ENCODE measurements at places on chromosomes 4 and X. TPM values are rescaled to one million over a fixed set of nuclear protein-coding genes. Genes with fewer than 3 reads are reported as not detected.

COL25A1 gene
- total RNA-seq, result 0.56 TPM

ENPEP gene
- not detected for total RNA-seq

GPRASP3 gene
- 2.7 TPM for total RNA-seq

RHOXF2B gene
- not detected for total RNA-seq

NUDT6 gene
- 4.4 TPM for total RNA-seq

WDFY3 gene
- total RNA-seq, result 0.47 TPM

IKBKG gene
- total RNA-seq, result 32.4 TPM

CXorf66 gene
- not detected for total RNA-seq

EDA2R gene
- 0.99 TPM for total RNA-seq

CSAG2 gene
- not detected for total RNA-seq

SHROOM3 gene
- total RNA-seq, result not detected

PRDX4 gene
- 16.6 TPM for total RNA-seq

GPC4 gene
- 0.32 TPM for total RNA-seq

BEX3 gene
- total RNA-seq, result 33.0 TPM

H2BW2 gene
- not detected for total RNA-seq

IRS4 gene
- total RNA-seq, result not detected

GABRA4 gene
- total RNA-seq, result not detected

ARHGAP36 gene
- total RNA-seq, result not detected

SPARCL1 gene
- 0.70 TPM for total RNA-seq

SYP gene
- 0.66 TPM for total RNA-seq

C4orf36 gene
- not detected for total RNA-seq

UGT2B17 gene
- total RNA-seq, result not detected

ARHGEF6 gene
- 79.6 TPM for total RNA-seq

CXCR3 gene
- total RNA-seq, result 12.5 TPM

TRIM61 gene
- total RNA-seq, result 0.79 TPM

CENPVL3 gene
- not detected for total RNA-seq

IL2RG gene
- 306 TPM for total RNA-seq

ADH7 gene
- total RNA-seq, result not detected

CMC4 gene
- 3.3 TPM for total RNA-seq

NHS gene
- 0.20 TPM for total RNA-seq

MAGEC1 gene
- total RNA-seq, result 0.09 TPM

CPZ gene
- not detected for total RNA-seq

C1QTNF7 gene
- total RNA-seq, result not detected

PHKA1 gene
- 0.30 TPM for total RNA-seq

FHL1 gene
- total RNA-seq, result 26.0 TPM

VCX2 gene
- total RNA-seq, result not detected

MAGEA2 gene
- total RNA-seq, result not detected

PROM1 gene
- 1.4 TPM for total RNA-seq

P2RY4 gene
- total RNA-seq, result 0.46 TPM

ZNF81 gene
- 14.3 TPM for total RNA-seq

ODAPH gene
- total RNA-seq, result not detected

FRMPD4 gene
- not detected for total RNA-seq

VCX gene
- not detected for total RNA-seq

MID1 gene
- 0.29 TPM for total RNA-seq

SLC10A7 gene
- total RNA-seq, result 20.9 TPM

NIPAL1 gene
- 0.79 TPM for total RNA-seq

F11 gene
- total RNA-seq, result not detected

CXorf58 gene
- not detected for total RNA-seq

SMR3B gene
- not detected for total RNA-seq

ATP2B3 gene
- total RNA-seq, result not detected

MEPE gene
- total RNA-seq, result not detected

RBM47 gene
- total RNA-seq, result 1.3 TPM

PFKFB1 gene
- total RNA-seq, result 0.18 TPM

IGFBP7 gene
- 1.9 TPM for total RNA-seq

ADAM29 gene
- not detected for total RNA-seq

Data from T-cell (primary cell).